B cell (primary cell): ENCODE measurements at places on chromosomes 12 and 14. TPM values are rescaled to one million over a fixed set of nuclear protein-coding genes. Genes with fewer than 3 reads are reported as not detected.

GRCh38 chr14:100610511-100611217, 23.4 kb upstream of the BEGAIN start:
- no peaks in the 10 kb centered on the region for H3K27me3 ChIP-seq
- H3K4me1 ChIP-seq = no peaks in the 10 kb centered on the region
- no peaks in the 10 kb centered on the region for H3K36me3 ChIP-seq
- DNase-seq = no peak
- H3K27ac ChIP-seq = no peak overlapping the region

DNA sequence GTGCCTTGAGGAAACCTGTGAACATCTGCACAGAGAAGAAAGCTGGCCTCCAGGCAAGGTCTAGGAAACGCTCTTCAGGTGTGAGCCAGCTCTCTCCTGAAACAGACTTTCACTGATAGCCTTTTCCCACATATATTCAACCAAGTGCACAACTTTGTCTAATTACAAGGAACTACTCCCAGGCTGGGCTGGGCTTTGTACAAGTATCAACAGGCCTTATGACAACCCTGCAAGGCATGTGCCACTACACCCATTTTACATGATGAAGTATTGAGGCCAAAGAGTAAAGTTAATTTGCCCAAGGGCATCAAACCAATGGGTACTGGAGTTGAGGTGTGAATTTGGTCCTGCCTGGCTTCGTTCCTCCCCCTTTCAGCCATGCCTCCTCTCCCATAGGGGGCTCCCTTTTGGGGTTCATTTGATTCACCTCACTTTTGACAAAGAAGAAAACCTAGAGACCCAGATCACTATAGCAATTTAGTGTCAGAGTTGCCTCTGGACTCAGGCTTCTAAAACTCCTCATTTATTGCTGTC, 2.1 kb downstream of the CSRP2 start:
- DNase-seq = no peak
- H3K4me1 ChIP-seq = peaks cover 13% of the 10 kb centered on the region
- no peaks in the 10 kb centered on the region for H3K36me3 ChIP-seq
- H3K27ac ChIP-seq = no peak overlapping the region
- peaks cover 16% of the 10 kb centered on the region for H3K27me3 ChIP-seq

DNA sequence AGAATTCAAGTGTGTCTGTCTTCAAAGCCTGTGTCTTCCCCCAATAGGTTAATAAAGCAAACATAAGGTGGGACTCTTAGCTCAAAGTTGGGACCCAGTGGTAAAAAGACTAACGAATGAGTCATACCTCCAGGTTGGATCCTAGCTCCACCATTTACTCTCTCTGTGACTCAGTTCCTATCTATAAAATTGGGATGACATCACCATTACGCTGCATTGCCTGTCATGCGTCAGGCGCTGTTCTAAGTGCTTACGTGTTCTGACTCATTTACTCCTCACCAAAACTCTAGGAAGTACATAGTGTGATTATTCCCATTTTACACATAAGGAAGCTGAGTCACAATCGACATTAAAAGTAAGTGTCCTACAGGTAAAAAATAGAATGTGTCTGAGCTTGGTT, 915.8 kb downstream of the VRK1 start:
- DNase-seq = no peak
- no peak overlapping the region for H3K27ac ChIP-seq
- H3K27me3 ChIP-seq = no peaks in the 10 kb centered on the region
- no peaks in the 10 kb centered on the region for H3K36me3 ChIP-seq
- H3K4me1 ChIP-seq = no peaks in the 10 kb centered on the region

OTOGL gene
- not detected in 2 replicates for total RNA-seq

GRCh38 chr14:79325557-79325956, 885.7 kb downstream of the DIO2 start:
- no peaks in the 10 kb centered on the region for H3K27me3 ChIP-seq
- DNase-seq = no peak
- H3K36me3 ChIP-seq = no peaks in the 10 kb centered on the region

DNA sequence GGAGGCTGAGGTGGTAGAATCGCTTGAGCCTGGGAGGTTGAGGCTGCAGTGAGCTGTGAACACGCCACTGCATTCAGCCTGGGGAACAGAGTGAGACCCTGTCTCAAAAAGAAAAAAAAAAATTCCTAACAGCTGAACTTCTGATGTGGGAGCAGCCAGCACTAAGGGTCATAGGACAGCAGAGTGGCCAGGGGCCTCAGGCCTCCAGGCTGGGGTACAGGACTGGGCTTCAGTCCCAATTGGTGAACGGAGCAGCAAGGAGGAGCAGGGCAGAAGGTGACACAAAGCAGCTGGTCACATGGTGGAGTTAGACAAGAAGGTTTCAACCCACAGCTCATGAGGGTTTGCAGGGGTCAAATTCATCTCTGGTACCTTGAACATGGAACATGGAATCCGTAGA, 40.8 kb upstream of the NRXN3 start:
- no peaks in the 10 kb centered on the region for H3K27me3 ChIP-seq
- no peak for DNase-seq
- no peaks in the 10 kb centered on the region for H3K4me1 ChIP-seq
- H3K27ac ChIP-seq = no peak overlapping the region
- no peaks in the 10 kb centered on the region for H3K36me3 ChIP-seq
- H3K4me3 ChIP-seq = no peak overlapping the region
